ENCODE measurements at places on chromosomes 6 and 20. TPM values are rescaled to one million over a fixed set of nuclear protein-coding genes. Genes with fewer than 3 reads are reported as not detected.

GNMT gene
- total RNA-seq = not detected

SAMD3 gene
- total RNA-seq = 0.96 TPM

BIRC7 gene
- total RNA-seq = not detected

DDX43 gene
- total RNA-seq = not detected

ZNF292 gene
- total RNA-seq = 13.3 TPM

IP6K3 gene
- total RNA-seq = 1.1 TPM

VSX1 gene
- total RNA-seq = 2.8 TPM

AHCY gene
- 137 TPM for total RNA-seq
